ENCODE measurements at places on chromosomes 4 and X.

- no peak for DNase-seq
Measured at GRCh38 chr4:4343038-4343437, 43.9 kb upstream of the NSG1 start.

DNA sequence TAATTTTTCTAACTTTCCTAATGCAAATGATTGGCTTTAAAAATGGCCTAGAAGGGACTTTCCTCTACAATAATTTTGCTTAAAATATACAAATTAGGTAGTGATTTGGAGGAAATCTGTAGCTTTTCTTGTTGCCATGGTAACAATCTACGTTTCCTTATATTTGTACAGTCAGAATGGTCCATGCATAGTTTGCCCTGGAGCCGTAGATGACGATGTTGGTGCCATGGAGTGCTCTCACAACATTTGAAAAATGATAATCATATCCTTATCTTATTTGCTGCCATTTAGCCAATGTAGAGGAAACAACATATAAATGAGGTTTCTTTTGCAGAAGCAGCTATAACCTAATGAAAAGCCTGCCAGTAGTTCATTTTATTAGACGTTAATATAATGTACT lies 89.0 kb upstream of the NMU start:
- no peak for DNase-seq

GRCh38 chr4:48030470-48030869 lies 13.9 kb downstream of the NIPAL1 start:
- DNase-seq = no peak

DNA sequence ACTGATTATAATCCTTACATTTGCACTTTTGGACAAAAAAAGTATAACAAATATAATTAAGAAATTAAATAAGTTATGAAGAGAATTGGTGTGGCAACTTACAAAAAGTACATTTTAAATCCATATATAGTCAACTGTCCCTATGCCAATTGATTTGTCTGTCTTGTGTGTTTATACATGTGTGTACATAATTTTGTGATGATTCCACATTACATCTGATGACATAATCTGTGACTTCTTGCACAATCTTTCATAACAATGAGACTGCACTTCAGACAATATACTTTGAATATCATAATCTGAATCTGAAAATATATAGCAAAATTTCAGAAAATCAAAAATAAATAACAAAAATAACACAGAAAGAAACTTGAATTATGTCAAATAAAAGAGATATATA lies 953.4 kb downstream of the FAT4 start:
- DNase-seq = no peak

GRCh38 chr4:67892253-67892652 lies 8.5 kb upstream of the TMPRSS11D start:
- DNase-seq = no peak

GRCh38 chr4:110614976-110615352 lies 7.9 kb downstream of the PITX2 start:
- DNase-seq = no peak

GRCh38 chr4:81919223-81919622 lies 447.5 kb upstream of the RASGEF1B start:
- DNase-seq = no peak

- DNase-seq = no peak
Measured at GRCh38 chr4:24642981-24643547, 58.7 kb upstream of the DHX15 start.

DNA sequence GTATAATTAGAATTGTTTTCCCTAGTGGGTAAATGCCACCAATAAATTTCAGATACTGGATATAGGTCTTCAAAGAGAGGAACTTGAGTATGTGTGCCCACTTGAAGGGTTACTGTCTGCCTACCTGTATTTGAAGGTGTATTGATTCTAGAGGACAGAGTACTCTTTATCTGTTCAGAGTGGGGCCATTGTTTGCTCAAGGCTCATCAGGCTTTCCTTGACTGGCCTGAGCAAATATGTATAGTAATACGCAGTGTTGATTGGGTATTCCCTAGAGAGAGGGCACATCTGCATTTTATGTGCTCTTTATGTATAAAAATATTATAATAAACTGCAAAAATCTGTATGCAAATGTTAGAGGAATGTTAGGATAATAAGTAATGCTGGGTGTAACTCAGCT lies 23.7 kb downstream of the RP2 start:
- DNase-seq = no peak

DNA sequence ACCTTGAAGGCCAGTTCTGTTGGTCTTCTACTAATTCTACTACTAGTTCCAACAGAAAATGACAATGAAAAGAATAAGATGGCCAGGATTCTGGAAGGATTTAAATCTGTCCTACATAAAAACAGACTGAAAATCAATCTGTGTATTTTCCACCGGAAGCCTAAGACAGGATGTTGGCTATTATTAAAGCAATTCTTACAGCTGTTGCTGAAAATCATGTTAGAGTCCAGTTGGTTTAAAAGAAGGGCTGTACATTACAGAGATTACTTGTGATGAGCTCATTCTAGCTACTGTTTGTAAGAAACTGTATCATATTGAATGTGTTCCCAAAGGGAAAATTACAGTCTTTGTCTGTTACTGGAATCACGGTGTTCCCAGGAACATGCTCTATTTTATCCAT lies 54.8 kb upstream of the MAGEB16 start:
- DNase-seq = no peak

DNA sequence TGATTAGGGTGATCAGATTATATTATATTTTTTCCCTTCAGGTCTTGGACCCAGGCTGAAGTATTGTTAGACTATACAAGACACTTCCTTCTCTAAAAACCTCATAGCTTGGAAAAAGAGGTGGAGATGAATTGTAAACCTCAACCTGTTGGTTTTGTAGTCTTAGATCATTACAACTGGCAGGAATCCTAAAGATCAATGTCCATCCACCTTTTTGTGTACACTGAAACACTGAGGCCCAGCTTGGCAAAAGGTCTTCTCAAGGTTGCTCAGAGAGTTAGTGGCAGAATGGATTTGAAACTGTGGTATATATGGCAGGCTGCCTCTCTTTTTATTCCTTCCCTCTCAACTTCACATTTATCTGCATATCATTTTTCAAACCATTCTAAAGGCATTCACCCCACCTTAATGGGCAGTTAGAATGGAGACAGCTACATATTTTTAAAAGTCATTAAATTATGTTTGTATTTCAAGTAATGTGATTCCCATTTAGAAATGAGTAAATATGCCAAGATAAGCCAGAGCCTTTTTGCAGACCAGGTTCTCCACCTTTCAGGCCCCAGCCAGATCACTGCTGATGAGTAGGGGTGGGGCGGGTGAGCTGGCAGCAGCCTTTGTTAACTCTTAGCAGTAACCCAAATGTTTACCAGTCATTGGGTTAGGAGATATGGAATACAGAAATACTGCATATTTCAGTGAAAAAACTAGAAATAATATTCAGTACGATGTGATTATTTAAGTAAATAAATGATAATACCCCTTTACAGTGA lies 243.2 kb upstream of the F9 start:
- no peak for DNase-seq

DNA sequence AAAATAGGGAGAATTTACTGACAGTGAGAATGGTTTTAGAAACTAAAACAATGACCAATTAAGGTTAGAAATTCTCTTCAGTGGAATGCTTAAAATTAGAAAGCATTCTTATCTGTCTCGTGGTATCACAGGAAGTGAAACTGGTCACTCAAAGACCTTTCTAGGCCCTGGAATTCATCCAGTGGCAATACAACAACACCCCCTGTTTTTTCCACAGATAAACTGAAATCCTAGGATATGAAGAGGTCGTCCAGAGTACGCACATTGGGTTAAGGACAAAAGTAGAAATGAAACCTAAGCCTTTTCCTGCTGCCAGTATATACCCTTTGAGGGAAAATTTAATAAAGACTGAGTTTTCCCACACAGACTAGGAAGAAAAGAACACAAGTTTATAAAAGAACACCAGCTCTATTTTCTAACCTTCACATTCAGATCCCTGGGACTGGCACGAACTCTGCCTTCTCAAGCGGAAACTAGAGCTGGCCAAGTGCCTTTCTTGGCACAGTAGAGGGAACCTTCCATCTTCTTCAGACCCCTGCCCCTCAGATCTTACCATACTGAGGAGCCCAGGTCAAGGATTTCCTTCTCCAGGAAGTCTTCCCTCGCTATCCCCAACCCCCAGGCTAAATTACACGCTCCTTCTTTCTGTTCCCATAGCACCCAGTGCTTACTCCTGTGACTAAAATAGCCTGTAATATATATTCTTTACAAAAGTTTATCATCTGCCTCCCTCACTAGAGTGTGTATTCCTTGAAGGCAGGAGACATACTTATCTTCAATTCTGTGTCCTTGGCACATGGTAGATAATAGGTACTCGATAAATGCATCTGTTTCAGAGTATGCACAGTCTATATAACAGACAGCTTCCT lies 16.9 kb downstream of the LHFPL1 start:
- no peak for DNase-seq

DNA sequence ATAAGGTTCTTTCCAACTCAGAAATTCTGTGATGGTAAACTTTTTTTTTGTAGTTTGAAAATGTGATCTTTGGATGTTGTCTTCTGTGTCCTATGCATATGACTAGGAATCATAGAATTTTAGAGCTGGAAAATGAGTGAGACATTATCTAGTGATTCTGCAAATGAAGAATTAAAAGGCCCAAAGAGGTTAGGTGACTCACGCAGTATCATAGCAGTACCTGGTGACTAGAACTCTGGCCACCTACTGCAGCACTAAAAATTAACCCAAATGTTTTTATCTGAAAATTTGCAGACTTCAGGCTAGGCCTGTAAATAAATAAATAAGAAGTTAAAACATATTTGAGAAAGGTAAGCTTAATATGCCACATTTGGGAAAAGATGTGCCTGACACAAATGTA lies 52.8 kb downstream of the NFKB1 start:
- DNase-seq = no peak

DNA sequence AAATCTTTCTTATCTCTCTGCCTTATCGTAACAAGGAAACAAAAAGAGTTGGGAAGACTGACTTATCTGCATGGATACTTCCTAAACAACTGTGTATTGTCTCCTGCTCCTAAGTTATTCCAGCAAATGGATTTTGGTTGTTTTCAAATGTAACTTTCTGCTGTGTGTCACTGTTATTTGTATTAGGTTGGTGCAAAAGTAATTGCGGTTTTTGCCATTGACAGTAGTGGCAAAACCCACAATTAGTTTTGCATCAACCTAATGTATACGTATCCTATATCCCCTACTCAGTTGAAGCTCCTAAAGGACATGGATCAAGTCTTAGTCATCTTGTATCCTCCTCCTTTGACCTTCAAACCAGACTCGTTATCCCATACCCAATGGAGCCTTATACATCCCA lies 263.4 kb upstream of the GPR101 start:
- DNase-seq = no peak

DNA sequence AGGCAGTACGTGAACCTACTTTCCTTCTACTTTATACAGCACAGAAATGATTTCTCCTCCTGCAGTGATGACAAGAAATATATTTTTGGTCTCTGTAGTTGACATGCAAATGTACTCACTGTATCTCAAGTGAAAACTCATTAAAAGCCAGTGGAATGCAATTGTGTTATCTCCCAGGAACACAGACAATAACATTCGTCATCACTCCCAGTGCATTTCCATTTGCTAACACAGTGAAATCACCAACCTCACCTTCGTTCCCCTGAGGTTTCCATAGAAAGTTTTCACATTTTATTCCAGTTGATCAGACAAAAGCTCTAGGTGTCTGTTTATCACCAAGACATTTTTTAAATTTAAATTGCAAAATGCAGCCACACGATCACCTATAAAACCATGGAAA lies 2.5 kb upstream of the SPANXD start:
- no peak for DNase-seq

GRCh38 chr4:134200811-134201215 lies 776 bp downstream of the PABPC4L start:
- DNase-seq = no peak

- DNase-seq = no peak
Measured at GRCh38 chr4:83771113-83771705, 235.3 kb downstream of the GPAT3 start.

DNA sequence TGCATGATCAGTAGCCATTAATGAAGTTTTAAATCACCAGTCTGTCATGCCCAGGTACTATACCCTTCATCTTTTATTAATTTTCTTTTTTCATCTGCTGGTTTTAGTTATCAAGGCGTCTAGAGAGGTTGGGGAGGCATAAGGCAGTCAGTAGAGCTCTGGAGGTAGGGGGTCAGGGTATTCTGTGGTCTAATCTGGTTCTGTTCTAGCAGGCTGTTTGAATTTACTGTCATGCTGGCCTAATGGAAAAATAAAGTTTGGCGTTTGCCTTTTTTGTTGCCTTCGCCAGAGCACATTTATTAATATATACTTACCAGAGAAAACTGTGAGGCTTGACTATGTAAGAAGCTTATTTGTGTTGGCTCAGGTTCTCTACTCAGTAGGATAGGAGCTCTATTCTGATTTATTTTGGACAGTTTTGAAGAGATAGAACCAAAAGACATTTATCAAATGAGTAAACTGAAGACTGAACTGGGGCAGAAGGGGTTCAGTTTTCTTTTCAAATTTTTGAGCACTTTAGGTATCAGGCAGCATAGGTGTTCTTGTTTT lies 46.9 kb downstream of the TMEM131L start:
- no peak for DNase-seq

- no peak for DNase-seq
Measured at GRCh38 chrX:41288641-41289040, 45.3 kb upstream of the DDX3X start.

DNA sequence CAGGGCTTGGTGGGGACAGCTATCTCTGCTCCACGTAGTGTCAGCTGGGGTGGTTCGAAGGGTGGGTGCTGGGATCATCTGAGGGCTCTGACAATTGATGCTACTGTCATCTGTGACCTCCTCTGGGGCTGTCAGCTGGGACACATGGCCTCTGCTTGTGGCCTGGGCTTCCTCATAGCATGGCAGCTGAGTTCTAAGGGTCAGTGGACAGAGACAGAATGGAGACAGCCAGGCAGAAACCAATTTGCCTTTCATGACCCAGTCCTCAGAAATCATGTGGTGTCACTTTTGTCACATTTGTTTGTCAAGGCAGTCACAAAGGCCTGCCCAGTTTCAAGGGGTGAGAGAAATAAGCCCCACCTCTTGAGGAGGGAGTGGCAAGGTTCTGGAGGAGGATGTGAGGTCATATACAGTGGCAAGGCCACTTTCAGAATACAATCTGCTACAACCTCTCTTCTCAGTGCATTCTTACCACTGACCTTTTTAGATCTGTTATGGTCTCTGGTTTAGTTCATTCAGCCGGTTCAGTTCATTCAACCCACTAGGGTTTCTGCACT lies 103.6 kb upstream of the BCOR start:
- no peak for DNase-seq

DNA sequence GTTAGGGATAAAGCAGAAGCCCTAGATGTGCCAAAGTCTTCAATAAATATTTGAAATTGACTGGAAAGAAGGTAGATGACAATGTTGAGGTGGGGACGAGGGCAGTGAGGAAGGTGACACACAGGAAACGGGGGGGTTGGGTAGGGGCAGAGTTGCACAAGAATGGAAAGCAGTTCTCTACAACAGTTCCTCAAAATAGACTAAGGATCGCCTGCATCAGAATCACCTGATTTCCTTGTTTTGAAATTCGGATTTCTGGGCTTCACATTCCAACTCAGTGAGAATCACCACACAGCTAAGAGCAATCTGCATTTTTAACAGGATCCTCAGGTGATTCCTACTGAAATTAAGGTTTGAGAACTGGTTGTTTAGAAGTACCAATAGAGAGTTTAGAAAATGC lies 70.6 kb downstream of the ARFIP1 start:
- no peak for DNase-seq

Measured in Right ventricle myocardium inferior (tissue), 1 donor.